ENCODE measurements at places on chromosomes 3 and 15.
A peak's percentile ranks its signal among the peaks of the same experiment; 100 is the strongest.

GRCh38 chr3:72379500-72380187 lies 468.6 kb downstream of the SHQ1 start:
- DNase-seq: no peak

DNA sequence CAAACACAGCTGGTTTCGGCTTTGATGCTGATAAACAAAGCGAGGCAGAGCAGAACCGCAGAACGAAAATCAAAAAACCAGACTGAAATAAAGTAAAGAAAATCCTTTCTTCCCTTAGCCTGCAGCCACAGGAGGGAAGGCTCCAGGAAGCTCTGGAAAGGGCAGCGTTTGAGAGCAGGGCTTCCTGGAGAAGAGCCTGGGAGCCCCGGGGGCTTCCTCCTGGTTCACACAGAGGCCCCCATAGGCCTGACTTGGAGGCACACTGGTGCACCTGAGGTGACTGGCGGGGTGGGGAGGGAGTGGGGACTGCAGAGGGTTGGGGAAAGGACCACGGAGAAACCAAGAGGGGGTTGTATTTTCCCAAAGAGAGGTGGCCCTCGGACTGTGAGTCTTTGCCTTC lies 98.8 kb upstream of the WNT5A start:
- no peak for DNase-seq

DNA sequence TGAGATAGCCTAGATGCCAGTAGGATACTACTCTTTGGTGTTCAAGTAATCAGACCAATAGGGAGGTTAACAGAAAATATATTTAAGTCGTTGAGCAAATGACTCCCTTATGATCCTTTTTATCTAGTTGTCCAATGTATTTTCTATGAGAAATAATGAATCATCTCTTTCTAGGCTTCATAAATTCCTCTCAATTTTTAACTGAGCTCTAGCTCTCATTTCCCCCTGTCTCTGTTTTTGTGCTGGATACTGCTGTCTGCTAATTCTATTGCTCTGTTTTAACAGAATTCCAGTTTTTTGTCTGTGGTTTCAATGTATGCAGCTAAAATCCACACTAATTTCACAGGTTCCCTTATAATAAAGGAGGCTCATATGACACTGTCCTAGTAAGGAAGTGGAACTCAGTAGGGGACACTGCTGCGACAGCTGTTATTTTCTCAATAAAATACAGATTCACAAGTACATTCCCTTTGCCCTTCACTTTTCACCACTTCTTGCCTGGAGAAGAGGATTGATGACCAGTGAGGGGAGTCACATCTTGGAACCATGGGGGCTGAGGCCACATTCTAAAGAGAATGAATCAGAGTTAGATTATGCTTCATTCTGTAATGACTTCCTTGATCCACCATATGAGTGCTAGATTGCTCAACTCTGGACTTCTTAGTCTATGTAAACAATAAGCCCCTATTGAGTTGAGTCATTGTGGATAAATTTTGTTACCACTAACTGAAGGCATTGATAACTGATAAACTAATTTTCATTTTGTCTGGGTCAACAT lies 558.7 kb upstream of the KCNMB2 start:
- no peak for DNase-seq

- no peak for DNase-seq
Measured at GRCh38 chr3:58383904-58384303, 49.7 kb downstream of the PDHB start.

DNA sequence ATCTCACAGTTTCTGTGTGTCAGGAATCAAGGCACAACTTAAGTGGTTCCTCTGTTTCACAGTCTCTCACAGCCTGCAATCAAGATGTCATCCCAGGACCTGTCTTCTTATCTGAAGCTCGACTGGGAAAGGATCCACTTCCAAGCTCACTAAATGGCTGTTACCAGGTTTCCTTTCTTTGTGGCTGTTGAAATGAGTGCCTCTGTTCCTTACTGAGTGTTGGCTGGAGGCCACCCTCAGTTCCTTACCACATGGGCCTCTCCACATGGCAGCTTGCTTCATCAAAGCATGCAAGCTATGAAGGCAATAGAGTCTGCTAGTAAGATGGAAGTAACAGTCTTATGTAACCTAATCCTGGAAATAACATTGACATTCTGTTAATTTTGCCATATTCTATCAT lies 174.0 kb downstream of the ERC2 start:
- no peak for DNase-seq

GRCh38 chr3:38658841-38659240 lies 9.4 kb upstream of the SCN5A start:
- DNase-seq: no peak

GRCh38 chr15:26758079-26758478 lies 14.8 kb downstream of the GABRB3 start:
- DNase-seq: no peak

DNA sequence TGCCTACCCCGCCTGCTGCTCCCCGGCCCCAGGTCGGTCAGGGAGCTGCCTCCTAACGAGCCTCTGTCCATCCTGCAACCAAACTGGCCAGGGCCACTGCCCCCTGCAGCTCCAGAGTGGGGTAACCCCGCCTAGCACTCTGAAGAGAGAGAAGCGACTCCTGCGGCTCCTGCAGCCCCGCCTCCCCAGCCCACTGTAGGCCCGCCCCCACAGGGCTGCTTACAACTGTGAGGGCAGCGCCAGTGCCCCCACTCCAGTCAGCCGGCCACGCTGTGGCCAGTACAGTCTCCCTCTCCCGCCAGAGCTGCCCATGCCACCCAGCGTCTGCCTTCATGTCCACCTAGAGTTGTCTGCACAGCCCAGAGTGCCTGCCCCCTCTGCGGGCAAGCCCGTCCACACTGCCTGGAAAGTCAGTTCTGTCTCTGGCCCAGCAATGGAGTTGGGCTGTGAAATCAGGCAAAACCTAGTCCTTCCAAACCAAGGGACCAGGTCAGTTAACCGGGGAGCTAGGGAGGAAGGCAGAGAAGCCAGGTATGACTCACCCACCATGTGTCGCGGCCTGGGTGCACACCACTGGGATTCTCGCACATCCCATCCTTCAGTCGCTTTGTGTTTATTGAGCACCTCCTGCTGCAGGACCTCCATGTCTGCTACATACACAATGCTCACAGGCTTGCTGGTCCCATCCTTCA lies 2.4 kb downstream of the UCN2 start:
- DNase-seq: peak; percentile 73

- DNase-seq: no peak
Measured at GRCh38 chr15:80105595-80105994, 46.1 kb downstream of the ZFAND6 start.

DNA sequence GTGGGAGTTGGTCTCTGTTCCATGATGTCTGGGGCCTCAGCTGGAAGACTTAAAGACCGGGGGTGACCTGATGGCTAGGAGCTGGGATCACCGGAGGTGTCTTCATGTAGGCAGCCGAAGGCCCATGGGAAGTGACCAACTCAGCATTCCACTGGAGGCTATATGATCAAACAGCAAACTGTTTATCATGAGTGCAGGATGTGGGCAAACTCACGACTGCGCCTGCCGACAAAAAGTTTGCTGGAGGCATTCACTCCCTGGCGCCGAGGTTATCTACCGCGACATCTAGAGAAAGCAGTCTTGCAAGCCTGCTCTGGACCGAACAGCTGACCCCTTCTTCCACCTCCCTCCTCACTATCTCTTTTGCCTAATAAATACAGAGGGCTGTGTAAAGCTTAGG lies 62.7 kb upstream of the NR2C2 start:
- no peak for DNase-seq

GRCh38 chr3:69052472-69052898 lies 352 bp upstream of the TMF1 start:
- no peak for DNase-seq

DNA sequence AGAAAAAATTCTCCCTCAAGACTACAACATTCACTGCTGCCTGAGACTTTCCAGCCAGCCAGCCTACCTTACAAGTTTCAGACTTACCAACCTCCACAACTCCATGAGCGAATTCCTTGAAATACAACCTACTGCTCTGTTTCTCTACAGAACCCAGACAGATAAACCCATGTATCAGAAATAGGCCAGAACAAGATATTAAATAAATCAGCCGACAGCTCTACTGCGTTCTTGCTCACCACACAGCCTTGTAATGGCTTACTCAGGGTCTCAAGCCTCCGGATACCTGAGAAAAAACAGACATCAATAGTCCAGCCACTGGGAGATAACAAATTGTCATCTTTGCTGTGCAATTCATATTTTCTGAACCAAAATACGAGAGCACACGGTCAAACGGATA lies 43.6 kb upstream of the LIPC start:
- DNase-seq: no peak

GRCh38 chr3:31244929-31245817 lies 287.6 kb upstream of the STT3B start:
- no peak for DNase-seq

- DNase-seq: no peak
Measured at GRCh38 chr15:64667736-64668161, 107.6 kb downstream of the RBPMS2 start.

- no peak for DNase-seq
Measured at GRCh38 chr3:158748237-158748828, 16.1 kb upstream of the RARRES1 start.

GRCh38 chr15:55007561-55007960 lies 189.2 kb downstream of the RSL24D1 start:
- no peak for DNase-seq

- no peak for DNase-seq
Measured at GRCh38 chr3:139121513-139122220, 77.0 kb upstream of the PRR23C start.

DNA sequence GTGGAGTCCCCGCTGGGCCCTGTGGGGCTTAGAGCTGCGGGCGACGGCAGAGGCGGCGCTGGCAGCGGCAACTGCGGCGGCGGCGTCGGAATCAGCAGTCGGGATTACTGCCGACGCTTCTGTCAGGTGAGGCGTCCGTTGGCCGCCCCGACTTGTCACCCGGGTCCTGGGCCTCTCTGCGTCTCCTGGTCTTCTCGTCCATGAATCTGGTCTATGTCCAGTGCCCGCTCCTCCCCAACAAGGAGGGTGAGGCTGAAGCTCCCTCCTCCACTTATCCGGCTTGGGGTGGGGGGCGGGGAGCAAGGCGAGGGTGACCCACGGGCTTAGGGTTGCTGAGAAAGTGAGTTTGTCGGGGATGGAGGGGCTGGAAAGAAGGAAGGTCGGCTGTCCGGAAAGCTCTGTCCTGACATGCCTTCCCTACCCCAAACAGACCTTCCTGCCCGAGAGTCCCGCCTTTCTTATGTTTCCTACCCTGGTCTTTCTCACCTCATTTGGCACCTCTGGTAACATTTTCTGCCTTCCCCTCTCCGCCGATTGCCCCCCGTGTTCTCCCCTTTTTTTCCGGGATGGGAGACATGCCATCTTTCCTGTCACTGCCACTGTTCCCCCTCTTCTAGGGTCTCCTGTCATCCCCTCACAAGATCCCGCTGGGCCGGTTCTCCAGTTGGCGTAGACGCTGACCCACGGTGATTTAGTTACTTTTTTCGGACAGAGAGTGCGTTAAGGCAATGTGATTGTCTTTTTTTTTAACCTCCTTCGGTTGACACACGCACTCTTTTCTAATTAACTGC lies 520 bp downstream of the ZNF654 start:
- DNase-seq: peak; percentile 37

DNA sequence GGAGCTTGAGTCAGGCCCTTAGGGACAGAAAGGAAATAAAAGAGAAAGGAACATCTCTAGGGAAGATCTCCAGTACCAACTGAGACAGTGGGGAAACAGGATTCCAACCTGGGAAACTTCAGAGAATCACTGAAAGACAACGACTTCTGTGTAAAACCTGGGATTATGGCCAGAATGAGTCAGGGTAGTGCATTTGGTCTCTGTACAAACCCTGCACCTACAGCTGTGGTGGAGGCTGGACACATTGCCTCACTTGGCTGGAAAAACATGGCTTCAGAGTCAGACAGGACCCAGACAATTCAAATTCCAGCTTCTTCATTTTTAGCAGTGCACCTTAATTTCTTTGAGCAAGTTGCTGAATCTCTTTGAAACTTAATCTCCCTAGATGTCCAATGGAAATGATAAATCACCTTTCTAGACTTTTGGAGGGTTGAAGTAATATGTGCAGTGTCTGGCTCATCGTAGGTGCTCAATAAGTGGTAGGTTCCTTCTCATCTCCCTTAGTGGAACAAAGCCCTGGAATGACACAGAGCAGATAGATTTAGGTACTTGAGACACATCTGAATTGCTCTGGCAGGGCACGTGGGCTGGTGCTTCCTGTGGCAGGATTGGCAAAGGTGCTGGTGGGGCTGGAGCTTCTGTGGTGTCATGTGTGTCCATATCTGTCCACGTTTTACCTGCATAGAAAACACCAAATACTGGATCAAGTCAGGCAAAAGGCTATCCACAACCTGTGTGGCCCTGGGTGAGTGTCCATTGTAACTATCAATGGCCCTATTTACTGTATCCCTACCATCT lies 6.1 kb upstream of the CLSTN2 start:
- DNase-seq: no peak

GRCh38 chr3:100796556-100796955 lies 87.3 kb downstream of the TFG start:
- DNase-seq: no peak

- DNase-seq: no peak
Measured at GRCh38 chr3:29145360-29145759, 135.5 kb upstream of the RBMS3 start.

- DNase-seq: no peak
Measured at GRCh38 chr15:76517910-76518309, 181.3 kb downstream of the ISL2 start.

DNA sequence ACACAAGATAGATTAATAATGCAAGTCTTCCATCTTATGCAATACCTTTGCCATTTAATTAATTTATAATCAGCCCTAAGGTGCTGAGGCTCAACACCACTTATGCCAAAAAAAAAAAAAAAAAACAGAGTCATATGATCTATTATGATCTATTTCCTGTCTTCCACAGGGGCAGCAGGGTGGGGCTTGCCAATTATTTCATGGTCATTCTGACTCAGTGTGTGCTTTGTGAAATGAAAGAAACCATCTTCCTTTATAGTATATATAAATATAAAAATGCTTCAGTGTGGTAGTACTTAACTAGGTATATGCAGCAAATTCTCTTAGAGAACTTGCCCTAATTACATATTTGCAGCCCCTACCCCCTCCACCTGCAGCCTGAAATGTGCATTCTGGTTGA lies 7.2 kb upstream of the RARB start:
- DNase-seq: no peak

GRCh38 chr3:151960961-151961580 lies 87.6 kb downstream of the SUCNR1 start:
- DNase-seq: no peak

DNA sequence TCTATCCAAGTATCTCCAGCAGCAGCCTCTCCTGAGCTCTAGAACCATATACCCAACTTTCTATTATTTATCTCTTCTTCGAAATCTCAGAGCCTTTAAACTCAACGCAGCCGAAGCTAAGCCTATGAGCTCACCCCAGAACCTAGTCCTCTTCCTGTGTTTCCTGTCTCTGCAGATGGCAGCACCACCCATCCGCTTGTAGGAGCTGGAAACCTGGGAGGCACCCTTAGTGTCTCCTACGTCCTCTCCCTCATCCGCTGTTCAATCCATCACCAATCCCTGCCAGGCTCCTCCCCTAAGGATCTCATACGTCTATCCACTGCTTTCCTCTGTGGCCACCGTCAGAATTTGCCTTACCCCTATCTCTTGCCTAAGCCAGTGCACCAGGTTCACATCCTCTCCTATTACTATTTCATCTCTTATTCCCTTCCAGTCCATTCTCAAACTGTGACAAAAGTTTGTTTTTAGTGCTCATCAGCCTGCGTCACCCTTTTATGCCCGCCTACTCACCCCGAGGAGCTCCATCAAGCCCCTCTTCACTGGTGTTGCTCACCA lies 9.6 kb downstream of the VGLL4 start:
- DNase-seq: no peak

GRCh38 chr3:102069211-102069662 lies 219.9 kb downstream of the NFKBIZ start:
- DNase-seq: no peak

GRCh38 chr3:79385211-79385610 lies 382.6 kb downstream of the ROBO1 start:
- no peak for DNase-seq

- DNase-seq: no peak
Measured at GRCh38 chr3:23277688-23278087, 74.6 kb downstream of the UBE2E2 start.
